NCI-H345 (cell line): ENCODE measurements at places on chromosomes 4 and X.
A peak's percentile ranks its signal among the peaks of the same experiment; 100 is the strongest.

GRCh38 chrX:100995469-100995868 is 26.0 kb downstream of the ARL13A start:
- DNase-seq = no peak

DNA sequence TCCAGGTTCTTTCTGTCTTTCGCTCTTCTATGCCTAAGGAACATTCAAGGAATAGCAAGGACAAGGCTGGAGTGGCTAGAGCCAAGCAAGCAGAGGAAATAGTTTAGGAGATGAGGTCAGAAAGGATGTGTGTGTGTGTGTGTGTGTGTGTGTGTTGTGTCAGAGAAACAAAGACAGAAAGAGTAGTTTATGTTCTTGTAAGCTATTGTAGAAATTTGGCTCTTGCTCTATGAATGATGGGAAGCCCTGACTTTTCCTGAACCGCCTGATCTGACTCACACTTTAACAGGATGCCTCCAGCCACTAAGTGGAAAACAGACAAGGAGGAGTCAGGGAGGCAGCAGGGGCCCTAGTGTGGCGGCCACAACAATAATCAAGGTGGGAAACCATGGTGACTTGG is 39.7 kb downstream of the LGI2 start:
- DNase-seq = no peak

- DNase-seq = no peak
These were observed 25.9 kb downstream of the ENPEP start for GRCh38 chr4:110501826-110502225.

- no peak for DNase-seq
These were observed 1216.8 kb upstream of the PABPC4L start for GRCh38 chr4:135418353-135418752.

DNA sequence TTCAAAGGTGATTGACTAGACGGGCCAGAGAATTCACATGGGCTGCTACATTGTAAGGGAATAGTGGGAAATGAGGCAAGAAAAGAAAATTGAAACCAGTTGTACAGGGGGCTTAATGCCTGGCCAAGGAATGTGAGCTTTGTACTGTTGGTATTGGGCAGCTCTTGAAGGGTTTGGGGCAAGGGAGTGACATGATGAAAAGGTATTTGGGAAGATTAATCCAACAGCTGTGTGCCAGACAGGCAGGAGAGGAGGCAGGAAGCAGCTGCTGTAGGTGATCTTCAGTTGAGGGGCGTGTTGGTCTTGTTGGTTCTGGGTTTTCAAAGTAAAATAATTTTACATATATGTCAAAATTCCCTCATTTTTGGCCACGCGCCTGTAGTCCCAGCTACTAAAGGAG is 384.5 kb upstream of the TENM3 start:
- no peak for DNase-seq

- DNase-seq = no peak
These were observed 58.0 kb downstream of the PJA1 start for GRCh38 chrX:69107231-69107739.

GRCh38 chr4:74423104-74423503 is 21.8 kb upstream of the AREG start:
- no peak for DNase-seq

DNA sequence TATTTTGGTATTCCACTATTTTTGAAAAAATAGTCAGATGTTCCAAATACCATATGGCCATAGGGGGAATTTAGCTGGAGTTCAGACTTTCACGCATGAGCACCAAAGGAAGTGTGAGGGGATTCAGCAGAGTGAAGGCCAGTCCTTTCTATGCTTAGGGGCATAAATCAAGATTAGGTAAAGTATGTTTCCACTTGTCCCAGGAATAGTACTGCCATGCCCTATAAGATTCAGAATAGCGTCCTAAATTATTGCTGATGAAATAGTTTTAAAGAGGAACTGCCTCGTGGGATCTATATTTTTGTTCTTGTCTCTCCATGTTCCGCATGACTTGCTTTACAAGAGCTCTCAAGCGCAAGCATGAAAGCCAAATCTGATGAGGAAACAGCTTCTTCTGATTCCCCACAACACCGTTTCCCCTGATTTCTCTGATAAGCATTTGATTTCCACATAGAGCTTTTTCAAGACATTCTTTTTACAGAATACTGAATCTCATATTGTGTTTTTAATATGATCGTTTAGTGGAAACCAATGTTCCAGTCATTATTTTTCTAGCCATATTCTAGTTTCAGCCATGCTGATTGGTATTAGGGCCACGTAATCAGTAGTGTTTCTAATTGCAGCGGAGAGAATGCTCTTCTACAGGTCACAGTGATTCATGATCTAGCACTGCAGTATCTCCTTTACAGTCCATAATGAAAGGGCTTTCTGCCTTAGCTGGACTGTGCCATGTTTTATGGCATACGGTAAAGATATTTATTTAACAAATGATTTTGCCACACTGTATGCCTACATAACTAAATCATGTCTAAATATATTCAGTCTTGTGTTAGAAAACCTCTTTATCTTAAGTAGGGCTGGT is 492.3 kb downstream of the CENPC start:
- DNase-seq = peak; percentile 81

DNA sequence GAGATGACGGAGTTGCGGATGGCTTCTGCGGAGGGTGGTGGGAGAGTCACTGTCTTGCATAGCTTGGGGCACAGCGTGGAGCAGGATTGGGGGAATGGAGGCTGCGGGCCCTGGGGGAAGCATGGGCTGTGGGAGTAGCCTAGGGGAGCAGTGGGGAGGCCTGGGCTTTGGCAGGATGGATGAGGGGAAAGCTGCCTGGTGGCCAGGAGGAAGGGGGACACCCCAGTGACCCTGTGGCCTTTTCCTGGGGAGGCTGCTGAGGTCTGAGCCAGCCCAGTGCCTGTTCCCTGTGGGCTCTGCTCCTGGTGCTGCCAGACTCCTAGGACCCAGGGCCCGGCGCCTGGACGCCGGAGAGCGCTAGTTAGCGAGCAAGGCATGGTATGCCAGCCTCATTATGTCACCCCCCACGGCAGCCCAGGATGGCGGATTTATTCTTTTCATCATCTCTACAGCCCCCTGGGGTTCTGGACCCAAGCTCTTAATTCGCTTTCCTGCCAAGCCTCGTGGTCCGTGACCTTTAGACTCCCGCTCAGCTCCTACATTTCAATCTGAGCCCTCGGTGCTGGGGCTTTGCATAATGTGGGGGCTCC is 39.8 kb downstream of the SORCS2 start:
- no peak for DNase-seq

DNA sequence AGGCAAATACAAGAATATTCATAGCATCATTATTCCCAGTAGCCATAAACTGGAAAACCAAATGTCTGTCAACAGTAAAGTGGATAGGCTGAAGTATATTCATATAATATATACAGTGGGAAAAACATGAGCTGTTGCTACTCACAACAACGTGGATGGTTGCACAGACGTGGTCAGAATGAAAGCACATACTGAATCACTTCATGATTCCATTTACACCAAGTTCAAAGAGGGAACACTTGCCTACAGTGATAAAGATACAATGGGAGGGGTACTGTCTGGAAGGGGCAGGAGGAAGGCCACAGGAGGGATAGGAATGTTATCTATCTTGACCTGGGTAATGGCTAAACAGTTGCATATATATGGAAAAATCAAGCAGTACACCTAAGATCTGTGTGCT is 25.3 kb downstream of the APBB2 start:
- DNase-seq = no peak

- no peak for DNase-seq
These were observed 5.0 kb downstream of the ARHGAP4 start for GRCh38 chrX:153921070-153921469.

- peak; percentile 44 for DNase-seq
These were observed 53.9 kb upstream of the RPS6KA3 start for GRCh38 chrX:20320461-20321159.

DNA sequence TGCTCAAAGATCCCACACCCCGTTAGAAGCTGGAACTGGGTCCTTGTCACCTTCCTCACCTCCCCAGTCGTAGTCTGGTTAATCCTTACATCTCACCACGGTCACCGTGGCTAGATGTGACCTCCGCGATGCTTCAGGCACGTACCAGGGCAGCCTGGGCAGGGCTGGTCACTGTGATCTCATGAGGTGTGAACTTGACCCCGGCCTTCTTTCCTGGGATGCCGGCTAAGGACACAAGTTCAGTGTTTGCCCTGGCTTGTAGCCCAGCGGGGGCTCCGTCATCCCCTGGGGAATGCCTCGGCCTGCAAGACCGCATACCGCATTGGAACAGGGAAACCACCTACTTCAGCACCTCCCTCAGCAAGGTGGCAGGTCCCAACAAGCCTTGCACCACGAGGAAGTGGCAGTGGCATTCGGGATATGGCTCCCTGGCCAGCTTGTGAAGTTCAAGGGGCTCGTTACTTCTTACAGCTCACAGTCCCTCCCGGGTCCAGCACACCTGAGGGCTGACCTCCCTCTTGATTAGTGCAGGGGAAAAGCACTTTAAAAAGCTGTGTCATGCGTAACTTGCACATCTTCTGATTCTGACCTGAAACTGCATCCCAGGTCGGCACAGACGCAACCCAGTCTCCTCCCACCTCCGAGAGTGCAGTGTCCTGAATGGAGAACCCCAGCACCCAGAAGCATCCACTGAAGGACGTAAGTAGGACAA is 25.9 kb downstream of the NOP14 start:
- no peak for DNase-seq

DNA sequence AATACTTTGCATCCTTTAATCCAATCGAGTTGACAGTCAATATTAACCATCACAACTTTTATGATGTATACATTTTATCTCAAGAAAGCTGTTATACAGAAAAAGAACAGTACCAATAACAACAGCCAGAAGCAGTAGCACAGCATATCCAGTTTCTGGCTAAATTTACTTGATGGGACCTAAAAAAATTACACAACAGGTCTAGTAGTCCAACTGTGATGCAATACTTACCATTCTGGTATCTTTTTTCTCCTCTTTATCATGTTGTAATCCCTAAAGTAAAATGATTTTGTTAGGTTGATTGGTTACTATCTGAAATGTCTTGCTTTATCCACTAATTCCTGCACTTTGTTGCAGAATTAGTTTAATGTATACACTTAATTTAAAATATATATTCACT is 1150.6 kb downstream of the FAT4 start:
- DNase-seq = no peak

DNA sequence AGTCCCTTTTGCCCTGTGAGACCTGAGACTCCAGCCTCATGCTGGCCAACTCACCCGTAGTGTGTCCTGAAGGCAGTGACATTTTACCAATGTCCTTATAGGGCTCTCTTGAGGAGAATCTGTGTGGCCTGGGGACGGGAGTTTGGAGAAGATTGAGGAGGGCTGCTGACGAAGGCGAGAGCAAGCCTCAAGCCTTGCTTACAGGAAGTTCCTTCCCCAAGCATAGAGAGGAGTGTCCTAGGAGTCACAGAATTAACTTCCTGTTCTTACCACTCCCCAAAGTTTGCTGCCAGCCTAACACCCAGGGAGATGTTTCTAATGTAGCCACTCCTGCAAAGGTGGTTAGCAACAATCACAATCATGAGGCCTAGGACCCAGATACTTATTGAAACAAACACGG is at the start of gene NXF3:
TSS of gene NXF3 (minus strand) at position 202 of the 400 bp plus-strand sequence. CDS start at position 82, 120 bp downstream.
- DNase-seq = no peak

DNA sequence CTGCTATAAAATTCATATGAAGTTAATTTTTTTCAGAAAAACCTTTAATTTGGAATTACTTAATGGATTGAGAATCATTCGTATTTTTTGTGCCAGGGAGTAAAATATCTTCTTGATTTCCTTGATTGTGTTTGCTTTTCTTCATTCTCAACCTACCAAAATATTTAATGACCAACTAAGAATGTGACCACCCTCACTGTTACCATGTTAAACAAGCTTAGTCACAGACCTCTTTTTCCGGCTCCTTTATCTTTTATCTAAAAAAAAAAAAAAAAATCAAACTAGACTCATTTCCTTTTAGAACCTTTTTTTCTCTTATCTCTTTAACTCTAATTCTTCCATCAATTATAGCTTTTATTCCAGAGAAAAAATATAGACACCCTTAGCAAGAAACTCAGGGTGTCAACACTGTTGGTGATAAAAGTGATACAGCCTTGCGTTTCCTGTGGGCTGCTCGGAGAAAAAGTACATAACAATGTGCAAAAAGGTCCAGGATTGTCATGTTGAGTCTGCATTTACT is 20.6 kb upstream of the HPGDS start:
- DNase-seq = no peak

DNA sequence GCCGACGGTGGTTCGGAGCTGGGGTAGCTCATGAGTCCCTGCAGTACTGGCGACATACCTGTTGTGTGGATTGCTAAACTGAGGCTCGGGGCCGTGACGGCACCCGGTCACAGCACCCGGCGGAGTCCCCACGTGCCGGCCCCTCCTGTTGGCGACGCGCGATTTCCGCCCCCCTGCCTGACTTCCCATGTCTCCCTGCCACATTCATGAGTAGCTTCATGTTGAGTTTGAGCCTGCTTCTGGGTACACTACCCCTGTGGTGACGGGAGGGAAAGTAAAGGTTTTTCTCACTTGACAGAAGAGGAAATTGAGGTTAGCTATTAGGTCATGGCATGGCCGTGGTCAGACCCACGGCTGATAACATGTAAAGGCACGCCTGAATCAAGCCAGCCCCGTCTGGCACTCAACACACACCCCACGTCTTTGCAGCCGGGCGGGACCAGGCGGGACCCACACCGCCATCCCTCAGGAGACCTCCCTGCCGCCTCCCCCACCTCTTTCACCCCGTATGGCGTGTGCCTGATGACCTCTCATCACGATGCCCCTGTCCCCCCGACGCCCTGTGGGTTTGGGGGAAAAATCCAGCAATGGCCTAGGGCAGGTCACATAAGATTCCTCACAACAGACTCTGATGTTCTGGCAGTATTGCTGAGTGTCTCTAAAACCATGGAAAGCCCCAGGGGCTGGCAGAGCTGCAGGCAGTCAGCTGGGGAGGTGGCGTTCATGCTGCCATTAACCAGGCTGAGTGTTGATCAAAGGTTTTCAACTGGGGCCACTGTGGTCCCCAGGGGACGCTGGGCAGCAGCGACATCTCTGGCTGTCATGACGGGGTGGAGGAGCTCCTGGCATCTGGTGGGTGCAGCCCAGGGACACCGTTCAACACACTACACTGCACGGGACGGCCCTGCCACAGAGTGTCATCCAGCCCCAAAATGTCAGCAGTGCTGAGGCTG is 29.2 kb downstream of the P2RY8 start:
- DNase-seq = no peak

DNA sequence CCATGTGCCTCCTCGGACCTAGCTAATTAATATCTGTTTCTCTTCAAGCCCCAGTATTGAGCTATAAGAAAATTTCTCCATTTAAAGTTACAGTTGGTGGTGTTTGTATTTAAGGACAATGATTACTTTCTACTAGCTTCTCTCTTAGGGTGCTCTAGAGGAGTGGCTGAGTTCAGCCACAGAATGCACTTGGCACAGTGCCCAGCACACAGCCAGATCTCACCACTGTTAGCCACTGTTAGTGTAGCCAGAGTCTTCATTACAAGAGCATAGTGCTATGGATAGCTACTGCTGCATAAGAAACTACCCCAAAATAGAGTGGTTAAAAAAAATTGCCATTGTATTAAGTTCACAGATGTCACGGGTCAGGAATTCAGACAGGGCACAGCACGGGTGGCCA is 421.3 kb downstream of the BCOR start:
- DNase-seq = no peak

GRCh38 chr4:11814758-11815157 is 386.1 kb upstream of the HS3ST1 start:
- no peak for DNase-seq

- no peak for DNase-seq
These were observed 574.0 kb upstream of the GALNTL6 start for GRCh38 chr4:171239196-171239595.
